ENCODE measurements at places on chromosomes 16 and 17. TPM values are rescaled to one million over a fixed set of nuclear protein-coding genes. Genes with fewer than 3 reads are reported as not detected.

KRTAP4-6 gene
- not detected for total RNA-seq

SMIM36 gene
- not detected for total RNA-seq

C17orf107 gene
- 10.7 TPM for total RNA-seq

HSF4 gene
- total RNA-seq: 80.9 TPM

KCNH6 gene
- total RNA-seq: not detected

LITAF gene
- 155 TPM for total RNA-seq

STAT5A gene
- 153 TPM for total RNA-seq

EARS2 gene
- total RNA-seq: 10.0 TPM

SLC6A2 gene
- total RNA-seq: not detected

TP53TG3B gene
- not detected for total RNA-seq

IL21R gene
- 17.6 TPM for total RNA-seq

SLFN14 gene
- not detected for total RNA-seq

MRM1 gene
- 2.6 TPM for total RNA-seq

ELMO3 gene
- 2.4 TPM for total RNA-seq

KRT32 gene
- not detected for total RNA-seq

TMC6 gene
- 822 TPM for total RNA-seq

BAHCC1 gene
- total RNA-seq: 0.29 TPM

CHST6 gene
- total RNA-seq: not detected

TEKT5 gene
- total RNA-seq: not detected

EEF2KMT gene
- 6.0 TPM for total RNA-seq

ARHGDIA gene
- total RNA-seq: 564 TPM

All from T-helper 17 cell (primary cell).